AG09309 (cell line): ENCODE measurements at places on chromosomes 7 and 10.

DNA sequence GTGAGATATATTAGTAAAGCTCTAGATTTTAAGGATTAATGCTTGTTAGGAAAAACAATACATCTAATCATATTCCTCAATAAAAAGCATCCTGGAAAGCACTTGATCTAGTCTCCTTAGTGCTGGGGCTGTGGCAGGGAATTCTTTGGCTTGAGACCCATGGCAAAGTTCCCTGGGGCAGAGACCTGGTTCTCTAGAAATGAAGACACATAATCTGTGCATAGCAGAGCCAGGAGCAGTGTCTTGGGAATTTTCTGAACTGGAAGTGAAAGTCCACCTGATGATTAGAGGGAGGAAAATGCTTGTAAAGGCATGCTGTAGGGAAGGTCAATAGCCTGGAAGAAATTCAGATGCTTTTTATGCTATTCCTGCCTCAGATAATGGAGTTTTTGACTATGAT lies 247.4 kb downstream of the CDK14 start:
- no peak for DNase-seq

GRCh38 chr7:100160067-100160466 lies 1.5 kb upstream of the TRAPPC14 start:
- no peak for DNase-seq

DNA sequence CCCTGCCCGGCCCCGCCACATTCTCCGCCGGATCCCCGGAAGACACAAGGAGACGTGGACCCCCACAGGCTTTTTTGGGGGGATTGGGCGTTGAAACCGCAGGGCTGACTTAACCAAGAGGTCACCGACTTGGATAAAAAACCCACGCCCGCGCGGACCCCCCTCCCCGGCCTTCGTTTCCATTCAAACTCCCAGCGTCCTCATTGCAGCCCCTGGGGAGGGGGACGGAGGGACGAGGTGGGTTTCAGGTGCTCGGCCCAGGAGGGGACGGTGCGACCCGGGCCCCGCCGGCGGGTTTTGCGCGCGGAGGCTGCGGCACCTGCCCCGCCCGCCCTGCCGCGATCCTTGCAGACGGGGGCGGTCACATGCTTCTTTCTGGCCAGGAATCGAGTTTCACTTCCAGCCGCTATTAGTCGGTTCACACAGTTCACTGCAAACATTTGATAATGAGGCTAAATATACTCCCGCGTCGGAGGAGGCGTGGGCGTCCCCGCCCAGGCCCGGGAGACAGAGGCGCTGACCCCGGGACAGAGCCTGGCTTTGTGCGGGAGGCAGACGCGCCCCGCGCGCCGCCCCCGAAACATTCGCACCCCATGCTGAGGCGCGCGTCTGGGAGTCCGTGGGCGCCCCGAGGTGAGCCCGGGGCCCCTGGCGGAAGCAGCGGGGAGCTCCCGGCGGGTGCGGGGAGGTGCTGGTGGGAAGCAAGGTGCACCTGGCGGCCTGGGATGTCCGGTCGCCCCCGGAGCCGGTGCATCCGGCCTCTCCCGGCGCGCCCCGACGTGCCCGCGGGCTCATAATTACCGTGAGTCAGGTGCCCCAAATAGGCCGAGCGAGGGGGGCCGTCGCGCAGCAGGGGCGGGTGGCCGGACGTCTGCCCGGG lies 2.7 kb upstream of the PDGFA start:
- DNase-seq: no peak

DNA sequence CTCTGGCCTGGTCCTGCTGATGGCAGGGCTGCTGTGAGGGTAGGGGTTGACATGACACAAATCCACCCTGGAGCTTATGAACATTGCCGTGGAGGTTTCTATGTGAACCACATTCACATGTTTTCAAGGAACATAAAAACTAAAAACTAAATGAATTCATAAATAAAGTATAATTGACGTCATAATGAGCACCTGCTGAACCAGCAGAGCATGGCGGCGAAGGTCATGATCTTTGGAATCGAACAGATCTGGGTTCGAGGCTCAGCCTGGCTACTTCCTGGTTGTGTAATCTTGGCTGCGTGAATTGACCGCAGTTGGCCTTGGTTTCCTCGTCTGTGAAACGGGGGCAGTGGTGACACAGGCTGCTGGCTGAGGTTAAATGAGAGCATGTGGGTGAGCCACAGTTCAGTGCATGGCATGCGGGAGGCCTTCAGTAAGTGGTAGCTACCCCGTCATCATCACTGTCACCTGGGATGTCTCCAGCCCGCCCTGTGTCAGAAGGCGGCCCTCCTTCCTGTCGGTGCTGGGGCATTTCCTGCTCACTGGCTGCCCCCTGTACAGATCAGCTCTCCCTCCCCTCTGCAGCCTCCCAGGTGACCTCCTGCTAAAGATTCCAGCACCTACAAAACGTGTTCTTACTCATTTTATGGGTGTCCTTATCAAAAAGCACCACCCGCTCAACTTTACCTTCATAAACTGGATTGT lies 190.3 kb upstream of the SHH start:
- DNase-seq: no peak
